ENCODE measurements at places on chromosomes 7 and 10.

DNA sequence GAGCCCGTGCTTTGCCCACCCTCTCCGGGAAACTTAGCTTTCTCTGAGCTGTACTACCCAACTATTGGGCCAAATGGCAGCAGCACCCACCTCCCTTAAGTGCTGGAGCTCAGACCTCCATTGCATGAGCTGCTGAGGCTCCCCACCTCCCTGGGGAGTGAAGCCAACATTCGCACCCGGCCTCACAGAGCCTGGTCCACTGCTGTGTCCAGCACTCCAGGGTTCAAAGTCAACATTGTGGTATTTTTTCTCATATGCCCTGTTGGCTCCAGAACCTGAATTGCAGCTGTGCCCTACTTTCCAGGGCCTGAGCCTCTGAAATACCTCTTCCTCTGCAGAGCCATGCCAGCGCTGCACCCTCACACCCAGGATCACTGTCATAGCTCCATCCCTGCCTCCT is 29.7 kb downstream of the ITGA8 start:
- no peak for DNase-seq

GRCh38 chr10:61356354-61356753 is 96.8 kb downstream of the TMEM26 start:
- no peak for DNase-seq

- DNase-seq: peak; percentile 77
These were observed 74.1 kb downstream of the TACC2 start for GRCh38 chr10:122062831-122063674.

DNA sequence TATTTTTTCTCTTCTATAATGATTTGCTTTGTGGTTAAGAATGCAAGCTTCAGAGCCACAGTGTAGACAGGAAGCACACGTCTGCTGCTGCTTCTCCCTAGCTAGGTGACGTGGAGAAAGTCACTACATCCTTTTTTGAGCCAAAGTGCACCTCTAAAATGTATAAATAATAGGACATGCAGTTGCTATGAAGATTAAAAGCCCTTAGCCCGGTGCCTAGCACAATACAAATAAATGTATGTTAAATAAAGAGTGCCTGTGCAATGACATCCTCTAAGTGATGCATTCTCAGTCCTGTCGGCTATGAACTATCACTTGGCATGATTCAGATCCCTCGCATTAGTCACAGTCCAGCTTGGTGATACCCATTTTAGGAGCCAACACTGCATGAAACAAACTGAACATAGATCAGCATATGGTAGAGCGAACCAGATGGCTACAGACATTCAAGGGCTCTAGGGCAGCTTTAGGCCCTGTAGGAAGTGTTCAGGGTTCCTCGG is 4.8 kb upstream of the TRDMT1 start:
- DNase-seq: no peak

GRCh38 chr10:112649006-112649821 is 202.2 kb downstream of the VTI1A start:
- DNase-seq: no peak

- no peak for DNase-seq
These were observed 47.4 kb upstream of the SEPHS1 start for GRCh38 chr10:13395540-13395939.

DNA sequence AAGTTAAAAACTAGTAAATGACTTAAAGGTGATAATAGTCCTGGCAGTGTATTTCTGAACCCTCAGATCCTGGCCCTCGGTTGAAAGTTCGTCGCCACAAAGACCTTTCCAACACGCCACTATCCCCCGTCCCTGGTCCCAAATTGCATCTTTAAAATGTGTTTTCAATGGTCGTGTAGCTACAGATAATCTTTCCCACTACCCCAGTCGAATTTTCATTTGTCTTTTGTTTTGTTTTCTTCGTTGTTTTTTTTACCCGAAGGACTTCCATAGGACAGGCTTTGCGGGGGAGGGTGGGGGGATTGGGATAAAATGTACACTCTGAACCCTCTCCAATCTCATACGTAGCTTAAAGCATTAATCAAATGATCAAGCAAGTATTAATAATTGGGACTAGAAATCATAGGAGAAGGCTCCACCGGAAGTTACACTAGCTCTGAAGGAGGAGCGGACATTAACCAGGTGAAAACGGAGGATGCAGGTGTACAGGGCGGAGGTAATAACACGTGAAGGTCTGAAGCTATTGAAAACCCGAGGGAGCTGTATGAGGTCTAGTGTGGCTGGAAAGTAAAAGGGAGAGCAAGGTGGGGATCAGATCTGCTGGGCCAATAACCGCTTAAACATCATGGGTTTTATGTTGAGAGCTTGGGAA is 32.8 kb upstream of the PHF14 start:
- DNase-seq: peak; percentile 28

GRCh38 chr7:115273139-115273772 is 351.4 kb downstream of the MDFIC start:
- DNase-seq: no peak

GRCh38 chr10:124615259-124615658 is 128.9 kb downstream of the FAM53B start:
- no peak for DNase-seq

DNA sequence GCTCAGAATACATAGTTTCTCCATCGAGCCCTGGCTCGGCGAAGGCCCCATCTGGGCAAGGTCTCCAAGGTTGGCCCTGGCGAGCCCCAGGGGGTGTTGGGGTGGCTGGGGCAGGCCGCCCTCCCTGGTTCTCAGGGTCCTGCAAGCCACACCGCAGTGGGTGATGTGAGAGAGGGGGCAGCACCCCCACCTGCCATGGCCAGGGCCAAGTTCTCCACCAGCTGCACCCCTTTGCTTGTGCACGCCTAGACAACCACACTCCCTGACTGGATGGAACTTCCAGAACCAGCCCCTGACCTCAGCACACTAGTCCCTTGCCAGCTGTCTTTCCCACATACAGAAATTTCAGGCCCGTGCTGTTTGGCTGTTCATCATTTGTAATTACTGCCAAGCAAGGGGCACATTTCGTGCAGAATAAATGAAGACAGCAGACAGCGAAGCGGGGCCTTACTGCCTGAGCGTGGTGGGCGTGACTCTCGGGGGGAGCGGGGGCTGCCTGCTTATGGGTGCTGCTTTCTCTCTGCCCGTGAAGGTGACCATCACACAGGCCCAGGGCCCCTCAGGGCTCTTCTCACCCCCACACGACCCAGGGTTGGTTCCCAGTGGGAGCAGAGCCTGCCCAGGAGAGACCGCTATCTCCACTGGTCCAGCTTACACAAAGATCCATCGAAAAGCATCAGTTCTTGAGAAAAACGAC is 85.9 kb downstream of the ADARB2 start:
- DNase-seq: no peak

- peak; percentile 76 for DNase-seq
These were observed 17.0 kb upstream of the ECHDC3 start for GRCh38 chr10:11724938-11725776.

DNA sequence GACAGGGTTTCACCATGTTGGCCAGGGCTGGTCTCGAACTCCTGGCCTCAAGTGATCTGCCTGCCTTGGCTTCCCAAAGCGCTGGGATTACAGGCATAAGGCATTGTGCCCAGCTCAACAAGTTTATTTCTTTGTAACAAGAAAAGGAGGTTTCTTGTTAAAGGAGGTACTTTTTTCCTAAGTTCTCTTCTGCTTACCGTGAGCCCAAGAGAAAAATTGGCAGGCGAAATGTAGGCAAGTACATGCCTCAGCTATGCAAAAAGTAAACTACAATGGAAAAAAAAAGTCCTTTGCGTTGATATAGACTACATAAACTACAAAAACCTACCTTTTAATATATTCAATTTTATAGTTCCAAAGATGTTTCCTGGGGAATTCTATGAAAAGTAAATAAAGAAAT is 122.6 kb downstream of the DKK1 start:
- no peak for DNase-seq

DNA sequence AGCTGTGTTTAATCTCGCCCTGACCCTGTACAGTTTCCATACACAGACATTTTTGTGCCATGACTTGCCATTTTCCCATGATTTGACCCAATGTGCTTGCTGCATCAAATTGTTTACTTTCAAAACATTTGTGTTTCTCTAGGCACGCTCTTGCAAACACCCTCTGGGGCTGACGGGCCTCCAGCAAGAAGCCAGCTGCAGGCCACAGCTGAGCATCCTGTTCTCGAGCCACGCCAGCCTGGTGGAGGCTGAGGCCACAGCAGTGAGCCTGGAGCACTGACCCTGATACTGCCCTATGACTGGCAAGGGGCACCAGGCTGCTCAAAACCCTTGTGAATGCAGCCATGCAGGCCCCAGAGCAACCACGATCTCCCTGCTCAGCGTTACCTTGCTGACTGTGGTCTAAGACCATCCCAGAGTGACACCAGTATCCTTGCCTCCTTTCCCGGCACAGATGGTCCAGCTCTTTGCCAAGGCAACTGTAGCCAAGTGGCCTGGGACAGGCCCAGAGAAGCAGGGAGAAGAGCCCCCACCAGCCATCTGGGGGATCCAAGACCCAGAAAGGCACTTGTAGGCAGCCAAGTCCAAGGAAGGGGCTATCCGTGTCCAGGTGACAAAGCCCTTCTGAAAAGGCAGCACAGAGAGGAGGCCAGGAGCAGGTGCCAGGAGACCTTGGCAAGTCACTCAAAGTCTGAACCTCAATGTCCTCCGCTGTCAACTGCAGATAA is 78.5 kb downstream of the OAT start:
- DNase-seq: no peak

DNA sequence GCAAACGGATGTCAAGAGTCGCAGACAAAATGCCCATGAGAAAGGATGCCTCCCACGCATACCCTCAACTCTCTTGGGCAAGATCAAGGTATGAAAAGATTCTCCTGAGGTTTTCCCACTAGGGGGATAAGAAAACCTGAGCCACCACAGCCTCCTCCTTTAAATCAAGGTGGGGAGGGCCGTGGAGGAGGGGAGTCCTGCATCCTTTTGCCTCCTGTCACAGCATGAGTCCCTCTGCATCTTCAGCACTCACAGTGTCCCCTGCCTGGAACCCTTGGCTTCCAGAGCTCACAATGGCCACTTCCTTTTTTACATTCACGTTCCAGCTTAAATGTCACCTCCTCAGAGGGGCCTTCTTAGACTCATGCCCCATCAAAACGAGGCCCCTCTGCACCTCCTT is 207.6 kb downstream of the GLI3 start:
- no peak for DNase-seq

GRCh38 chr7:155380976-155381851 is 76.7 kb upstream of the EN2 start:
- no peak for DNase-seq

DNA sequence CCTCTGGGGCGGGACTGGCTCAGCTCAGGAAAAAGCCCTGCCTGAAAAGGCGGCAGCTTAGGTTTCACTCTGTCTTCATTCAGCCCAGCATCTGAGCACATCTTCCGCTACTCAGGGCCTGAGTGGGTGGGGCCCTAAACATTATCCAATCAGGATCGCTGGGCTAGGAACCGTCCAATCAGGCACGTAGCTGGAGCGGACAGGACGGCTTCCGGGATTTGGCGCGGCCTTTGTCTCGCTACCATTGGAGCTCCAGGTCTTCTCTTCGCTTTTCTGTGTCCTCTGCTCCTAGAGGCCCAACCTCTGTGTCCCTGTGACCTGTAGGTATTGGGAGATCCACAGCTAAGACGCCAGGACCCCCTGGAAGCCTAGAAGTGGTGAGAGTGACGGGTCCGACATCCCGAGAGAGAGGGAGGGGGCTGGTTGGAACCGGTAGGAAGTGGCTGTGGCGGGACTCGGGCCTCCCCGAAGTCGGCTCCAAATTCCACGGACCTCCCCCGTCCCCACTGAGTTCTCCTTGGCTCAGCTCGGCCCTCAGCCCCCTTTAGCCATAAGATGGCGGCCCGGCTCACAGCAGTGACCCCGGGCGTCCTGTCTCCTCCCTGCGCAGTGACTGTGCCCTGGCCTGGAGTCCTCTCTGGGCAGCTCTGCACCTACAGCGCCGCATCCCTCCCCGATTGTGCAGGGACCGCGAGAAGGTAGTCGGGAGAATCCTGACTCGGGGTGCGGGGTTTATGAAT is 99.1 kb downstream of the ZNF680 start:
- peak; percentile 36 for DNase-seq

GRCh38 chr10:78002541-78003288 is 26.6 kb downstream of the POLR3A start:
- no peak for DNase-seq

DNA sequence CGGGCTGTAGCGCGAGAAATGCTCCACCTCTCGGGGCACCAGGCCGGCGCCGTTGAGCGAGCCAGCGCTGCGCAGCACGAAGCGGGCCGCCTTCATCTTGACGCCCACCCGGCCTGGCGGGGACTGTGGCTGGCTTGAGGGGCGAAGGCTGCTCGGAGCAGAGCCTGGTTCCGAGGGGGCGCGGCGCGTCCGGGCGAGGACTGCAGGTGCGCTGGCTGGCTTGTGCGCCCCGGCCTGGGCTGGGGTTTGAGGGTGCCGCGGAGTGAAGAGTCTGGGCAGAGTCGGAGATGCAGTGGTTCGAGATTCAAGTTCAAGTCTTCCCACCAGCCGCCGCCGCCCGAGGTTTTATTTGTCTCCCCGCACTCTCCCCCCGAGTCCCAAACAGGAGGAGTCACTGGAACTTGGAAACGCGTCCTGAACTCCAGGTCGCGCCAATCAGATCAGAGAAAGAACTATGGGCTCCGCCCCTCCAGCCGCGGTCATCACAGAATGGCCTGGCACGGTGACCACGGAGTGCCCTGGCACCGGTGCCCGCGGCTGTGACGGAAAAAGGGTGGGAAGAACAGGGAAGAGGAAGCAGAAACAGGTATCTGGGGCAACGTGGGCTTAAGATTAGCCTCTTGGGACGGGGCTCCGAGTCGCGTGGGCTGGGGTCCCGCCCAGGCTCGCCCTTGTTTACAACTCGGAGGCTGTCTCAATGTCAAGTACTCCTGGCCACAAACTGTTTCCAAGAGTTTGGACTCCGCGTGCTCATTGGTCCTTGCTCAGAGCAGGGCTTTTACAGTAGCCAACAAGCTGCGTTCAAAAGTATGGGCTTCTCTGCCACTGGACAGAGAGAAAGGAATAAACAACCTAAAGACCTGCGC is at the start of gene PDK4:
TSS of gene PDK4 (minus strand) at position 319 of the 866 bp plus-strand sequence. CDS start at position 96, 223 bp downstream.
- DNase-seq: peak; percentile 70

GRCh38 chr10:125543796-125544195 is 139.2 kb downstream of the TEX36 start:
- no peak for DNase-seq

DNA sequence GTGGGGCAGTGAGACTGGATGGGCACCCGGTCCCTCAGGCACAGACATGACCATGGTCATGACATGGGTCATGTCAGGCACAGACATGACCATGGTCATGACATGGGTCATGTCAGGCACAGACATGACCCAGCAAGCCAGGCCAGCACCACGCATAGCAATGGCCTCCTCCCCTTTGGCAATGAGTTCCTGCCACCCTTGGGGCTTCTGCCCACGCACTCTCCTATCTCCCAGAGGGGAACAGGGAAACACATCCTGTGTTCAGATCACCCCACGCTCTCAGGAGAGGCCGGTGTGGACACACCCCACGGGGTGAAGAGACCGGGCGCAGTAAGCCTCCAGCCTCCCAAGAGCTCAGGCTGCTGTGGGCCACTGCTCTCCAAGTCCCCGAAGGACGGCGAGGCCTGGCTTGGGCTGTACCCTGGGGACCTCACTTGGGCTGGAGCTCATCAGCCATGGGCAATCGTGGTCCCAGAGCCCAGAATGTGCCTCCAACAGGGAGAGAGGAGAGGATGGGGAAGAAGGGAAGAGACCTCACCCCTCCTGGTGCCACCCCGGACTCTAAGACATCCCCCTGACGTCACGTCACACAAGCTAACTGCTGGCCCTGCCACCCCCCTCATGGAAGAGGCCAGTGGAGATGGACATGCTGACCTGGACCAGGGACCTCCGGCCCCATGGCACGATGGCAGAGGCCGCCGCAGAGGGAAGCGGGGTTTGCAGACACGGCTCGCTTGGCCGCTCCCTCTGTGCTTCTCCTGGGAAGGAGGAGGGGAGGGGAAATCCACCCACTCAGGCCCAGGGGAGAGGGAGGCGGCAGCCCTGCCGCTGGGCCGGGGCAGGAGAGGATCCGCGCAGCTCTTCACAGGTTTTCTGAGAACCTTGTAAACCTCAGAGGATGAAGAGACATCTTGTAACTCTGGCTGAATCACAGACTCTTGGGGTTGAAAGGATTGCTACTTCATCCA is 269.6 kb downstream of the ELFN1 start:
- no peak for DNase-seq
